PC-9 (cell line): ENCODE measurements at places on chromosomes 11 and 22. TPM values are rescaled to one million over a fixed set of nuclear protein-coding genes. Genes with fewer than 3 reads are reported as not detected.

The SLC5A12 gene
- not detected in 2 replicates for total RNA-seq

DNA sequence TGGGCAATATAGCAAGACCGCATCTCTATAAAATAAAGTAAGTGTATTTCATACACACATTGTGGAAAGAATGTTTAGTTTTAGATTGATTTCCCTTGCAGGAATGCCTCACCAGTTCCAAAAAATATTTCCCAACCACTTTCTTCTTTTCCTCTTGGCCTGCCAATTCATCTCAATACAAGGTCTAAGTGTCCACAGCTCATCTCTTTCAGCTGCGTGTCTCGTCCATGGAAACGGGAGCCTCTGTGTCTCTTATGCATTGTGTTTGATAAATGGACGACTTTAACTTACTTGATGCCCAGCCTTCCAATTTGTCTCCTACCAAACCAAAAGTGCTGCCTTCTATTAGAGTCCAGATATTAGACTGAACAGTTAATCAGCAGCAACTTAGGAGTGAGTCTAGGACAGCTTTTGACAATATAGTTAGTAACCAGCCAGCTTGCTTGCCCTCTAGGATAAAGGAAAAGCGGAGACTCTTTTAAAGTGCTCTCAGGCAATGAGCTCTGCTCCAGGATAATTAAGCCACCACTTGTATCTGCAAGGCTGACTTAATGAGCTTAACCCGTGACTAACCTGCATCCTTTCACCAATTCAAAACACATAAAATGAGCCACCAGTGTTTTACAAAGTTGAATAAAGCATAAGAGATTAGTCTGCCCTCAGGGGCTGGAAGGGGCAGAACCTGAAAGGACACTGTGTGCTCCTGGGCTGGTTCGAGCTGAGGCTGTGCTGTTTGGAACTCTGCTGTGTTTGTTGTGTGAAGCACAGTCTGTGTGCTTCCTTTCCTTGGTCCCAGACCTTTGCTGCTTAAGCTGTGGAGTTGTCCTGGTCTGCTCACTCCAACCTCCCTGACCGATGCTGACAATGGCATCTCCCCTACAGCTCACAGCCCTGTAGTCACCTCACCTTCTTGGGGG is 27.5 kb downstream of the FBXO7 start:
- no peak for DNase-seq

DNA sequence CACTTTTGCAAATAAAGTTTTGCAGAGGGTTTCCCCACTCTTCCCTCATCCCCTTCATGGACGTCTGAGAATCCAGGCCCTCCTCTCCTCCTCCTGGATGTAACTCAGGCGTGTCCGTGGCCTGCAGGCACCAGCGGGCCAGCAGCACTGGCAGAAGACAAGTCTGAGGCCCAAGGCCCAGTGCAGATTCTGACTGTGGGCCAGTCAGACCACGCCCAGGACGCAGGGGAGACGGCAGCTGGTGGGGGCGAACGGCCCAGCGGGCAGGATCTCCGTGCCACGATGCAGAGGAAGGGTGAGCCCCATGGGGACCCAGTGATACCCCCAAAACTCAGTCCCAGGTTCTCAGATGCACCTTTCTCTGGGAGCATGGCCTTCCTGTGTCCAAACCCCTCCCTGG is 14.4 kb downstream of the TUB start:
- DNase-seq: no peak

The DMC1 gene
- total RNA-seq: 5.6 and 6.3 TPM in 2 replicates

GRCh38 chr22:35835998-35836691 is 118.5 kb downstream of the APOL5 start:
- DNase-seq: peak; percentile 57
